ENCODE measurements at places on chromosomes 5 and 9.

DNA sequence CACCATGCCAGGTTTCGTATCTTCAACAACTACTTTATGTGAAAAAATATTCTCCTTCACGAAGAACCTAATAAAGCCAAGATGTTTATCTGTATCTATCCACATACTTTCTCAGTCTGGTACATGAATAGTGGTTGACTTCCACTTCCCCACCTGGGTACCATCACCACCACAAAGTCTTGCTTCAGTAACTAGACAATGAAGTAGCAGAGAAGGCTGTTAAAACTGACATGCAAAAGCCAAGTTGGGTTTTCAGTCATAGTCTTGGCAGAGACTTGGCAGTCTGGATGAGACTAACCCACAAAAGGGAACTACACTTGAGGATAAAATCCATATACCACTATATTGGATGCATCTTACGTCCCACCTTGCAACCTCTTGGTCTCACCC is 5.0 kb downstream of the P4HA2 start:
- peaks cover 8% of the 10 kb centered on the region for H3K4me1 ChIP-seq
- no peak for DNase-seq
- no peak overlapping the region for H3K4me3 ChIP-seq
- no peak overlapping the region for H3K27ac ChIP-seq
- H3K27me3 ChIP-seq, result no peaks in the 10 kb centered on the region

GRCh38 chr5:115246361-115246991 is 16.2 kb downstream of the PGGT1B start:
- peaks cover 3% of the 10 kb centered on the region for H3K36me3 ChIP-seq
- H3K4me1 ChIP-seq, result no peaks in the 10 kb centered on the region
- H3K27me3 ChIP-seq, result no peaks in the 10 kb centered on the region
- H3K4me3 ChIP-seq, result no peak overlapping the region
- no peak for DNase-seq

DNA sequence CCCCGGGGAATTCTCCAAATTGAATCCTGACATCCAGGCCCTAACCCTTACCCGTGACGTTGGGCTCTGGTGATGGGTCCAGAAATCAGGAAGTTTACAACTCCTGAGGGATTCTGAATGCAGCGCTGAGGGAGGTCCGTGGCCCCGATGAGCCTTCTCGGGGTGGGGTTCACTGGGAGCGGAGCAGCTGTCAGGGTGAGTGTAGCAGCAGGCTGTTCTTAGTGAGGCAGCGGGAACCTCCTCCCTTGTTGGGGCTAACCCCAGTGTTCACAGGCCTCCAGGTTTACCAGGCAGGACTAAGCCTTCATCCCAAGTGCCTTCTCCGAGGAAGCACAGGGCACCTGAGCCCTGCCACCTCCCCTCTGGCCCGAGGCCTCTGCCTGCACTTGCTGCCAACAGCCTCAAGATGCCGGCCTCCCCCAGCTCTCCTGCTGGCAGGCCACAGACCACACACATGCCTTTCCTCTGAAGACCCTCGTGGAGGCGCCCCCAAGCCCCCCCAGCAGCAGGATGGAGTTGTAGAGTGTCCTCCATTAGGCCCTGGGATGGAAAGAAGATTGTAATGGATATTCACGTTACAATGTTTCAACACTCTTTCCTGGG is 7.3 kb upstream of the ADAMTS16 start:
- no peaks in the 10 kb centered on the region for H3K4me1 ChIP-seq
- no peak overlapping the region for H3K4me3 ChIP-seq
- no peak overlapping the region for H3K27ac ChIP-seq
- DNase-seq, result no peak

DNA sequence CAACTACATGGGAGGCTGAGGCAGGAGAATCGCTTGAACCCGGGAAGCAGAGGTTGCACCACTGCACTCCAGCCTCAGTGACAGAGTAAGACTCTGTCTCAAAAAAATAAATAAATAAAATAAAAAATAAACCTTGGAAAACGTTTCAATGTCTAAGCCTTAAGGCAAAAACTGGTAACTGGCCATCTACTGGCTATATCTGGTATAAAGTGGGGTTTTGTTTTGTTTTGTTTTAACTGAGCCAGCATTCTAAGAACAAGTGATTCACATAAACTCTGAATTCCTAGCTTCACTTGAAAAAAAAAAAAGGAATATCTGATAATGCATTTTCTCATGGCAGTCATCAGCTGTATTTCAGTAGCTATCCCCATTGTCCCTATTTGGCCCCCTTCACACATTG is 126.1 kb upstream of the EFNA5 start:
- no peaks in the 10 kb centered on the region for H3K36me3 ChIP-seq
- no peak overlapping the region for H3K27ac ChIP-seq
- no peaks in the 10 kb centered on the region for H3K27me3 ChIP-seq
- no peak overlapping the region for H3K4me3 ChIP-seq
- H3K4me1 ChIP-seq, result no peaks in the 10 kb centered on the region

GRCh38 chr9:17600962-17601593 is 22.2 kb downstream of the SH3GL2 start:
- H3K27me3 ChIP-seq, result no peaks in the 10 kb centered on the region
- no peak for DNase-seq
- no peaks in the 10 kb centered on the region for H3K36me3 ChIP-seq
- H3K4me1 ChIP-seq, result no peaks in the 10 kb centered on the region
- H3K27ac ChIP-seq, result no peak overlapping the region

- H3K4me1 ChIP-seq, result no peaks in the 10 kb centered on the region
- H3K27ac ChIP-seq, result no peak overlapping the region
- H3K27me3 ChIP-seq, result no peaks in the 10 kb centered on the region
- H3K4me3 ChIP-seq, result no peak overlapping the region
- DNase-seq, result no peak
- no peaks in the 10 kb centered on the region for H3K36me3 ChIP-seq
Measured at GRCh38 chr5:56212130-56212879, 20.8 kb downstream of the ANKRD55 start.

- no peak overlapping the region for H3K4me3 ChIP-seq
- no peak overlapping the region for H3K27ac ChIP-seq
- H3K36me3 ChIP-seq, result no peaks in the 10 kb centered on the region
- no peak for DNase-seq
Measured at GRCh38 chr5:95709967-95710650, 21.0 kb upstream of the RHOBTB3 start.

GRCh38 chr5:82992646-82993045 is 84.5 kb downstream of the TMEM167A start:
- H3K36me3 ChIP-seq, result no peaks in the 10 kb centered on the region
- H3K4me1 ChIP-seq, result no peaks in the 10 kb centered on the region
- no peak overlapping the region for H3K27ac ChIP-seq
- H3K4me3 ChIP-seq, result no peak overlapping the region
- no peaks in the 10 kb centered on the region for H3K27me3 ChIP-seq

DNA sequence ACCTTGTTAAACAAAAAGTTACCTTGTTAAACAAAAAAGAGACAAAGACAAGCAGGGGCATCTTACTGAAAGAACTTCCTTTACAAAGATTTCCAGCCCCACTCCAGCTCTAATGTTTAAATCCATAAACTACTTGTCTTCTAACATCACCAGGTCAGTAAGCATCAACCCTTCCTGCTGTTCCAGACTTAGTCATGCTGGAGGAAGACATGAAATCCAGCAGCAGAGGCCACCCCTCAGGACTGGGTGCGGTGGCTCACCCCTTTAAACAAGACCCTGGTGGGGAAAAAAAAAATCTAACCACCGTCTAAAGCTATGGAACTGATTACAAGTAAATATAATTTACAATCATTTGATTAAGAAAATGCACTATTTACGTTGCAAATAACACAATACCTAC is 9.1 kb downstream of the PDCL start:
- H3K4me1 ChIP-seq, result peaks cover 28% of the 10 kb centered on the region
- no peak for DNase-seq
- no peaks in the 10 kb centered on the region for H3K27me3 ChIP-seq

GRCh38 chr9:86352440-86353077 is 1.7 kb downstream of the TUT7 start:
- no peaks in the 10 kb centered on the region for H3K27me3 ChIP-seq
- no peak for DNase-seq
- peaks cover 33% of the 10 kb centered on the region for H3K4me1 ChIP-seq
- peak overlapping the region; percentile 26 for H3K27ac ChIP-seq
- no peaks in the 10 kb centered on the region for H3K36me3 ChIP-seq

DNA sequence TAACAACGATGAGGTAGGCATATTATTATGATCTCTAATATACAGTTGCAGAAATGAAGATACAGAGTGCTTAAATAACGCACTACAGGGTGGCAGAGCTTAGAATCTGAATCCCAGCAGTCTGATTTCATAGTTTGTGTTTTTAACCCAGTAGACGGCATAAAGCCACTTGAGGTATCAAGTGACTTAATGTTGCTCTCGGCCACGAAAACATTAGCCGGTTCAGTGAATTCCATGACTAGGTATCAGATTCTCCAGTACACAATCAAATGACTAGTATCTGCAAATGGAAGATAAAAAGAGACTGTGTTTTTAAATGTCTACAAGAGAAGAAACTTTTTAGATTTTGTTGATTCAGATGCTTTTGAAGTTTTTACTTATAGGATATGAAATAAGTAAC is 24.8 kb downstream of the SMC2 start:
- H3K4me3 ChIP-seq, result no peak overlapping the region
- peaks cover 36% of the 10 kb centered on the region for H3K36me3 ChIP-seq
- no peak for DNase-seq
- H3K27ac ChIP-seq, result no peak overlapping the region

DNA sequence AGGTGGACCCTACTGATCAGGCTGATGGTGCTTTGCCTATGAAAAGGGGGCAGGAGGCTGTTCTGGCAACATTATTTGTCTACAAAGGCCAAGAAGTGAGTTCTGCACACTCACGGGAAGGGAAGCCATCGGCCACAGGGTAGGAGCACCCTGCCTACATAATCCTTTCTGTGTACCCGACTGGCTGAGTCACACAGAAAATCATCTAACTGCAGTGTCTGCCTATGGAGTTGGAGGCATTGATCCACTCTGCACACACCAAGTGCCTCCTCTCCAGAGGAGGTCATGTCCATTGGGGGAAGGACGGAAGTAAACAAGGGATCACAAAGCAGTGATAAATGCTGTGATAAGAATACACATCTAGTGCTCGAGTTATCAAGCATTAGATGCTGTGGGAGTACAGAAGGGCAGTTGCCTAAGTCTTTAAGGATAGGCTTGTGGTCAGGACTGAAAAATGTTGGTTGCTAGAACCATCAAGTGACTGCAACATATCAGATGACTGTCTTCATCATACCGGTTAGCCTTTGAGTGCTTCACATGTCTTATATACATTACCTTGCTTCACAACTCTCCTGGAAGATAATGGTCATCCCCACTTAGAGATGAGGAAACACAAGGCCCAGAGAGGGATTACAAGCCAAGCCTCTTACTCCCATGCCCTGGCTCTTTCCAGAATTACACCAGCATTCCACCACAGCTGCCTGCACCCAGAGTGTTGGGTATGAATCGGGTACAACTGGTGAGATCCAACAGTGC is 1.3 kb upstream of the SLC2A8 start:
- no peak overlapping the region for H3K27ac ChIP-seq
- H3K36me3 ChIP-seq, result no peaks in the 10 kb centered on the region
- H3K4me1 ChIP-seq, result peaks cover 28% of the 10 kb centered on the region
- H3K4me3 ChIP-seq, result no peak overlapping the region
- H3K27me3 ChIP-seq, result peaks cover 78% of the 10 kb centered on the region
- no peak for DNase-seq

DNA sequence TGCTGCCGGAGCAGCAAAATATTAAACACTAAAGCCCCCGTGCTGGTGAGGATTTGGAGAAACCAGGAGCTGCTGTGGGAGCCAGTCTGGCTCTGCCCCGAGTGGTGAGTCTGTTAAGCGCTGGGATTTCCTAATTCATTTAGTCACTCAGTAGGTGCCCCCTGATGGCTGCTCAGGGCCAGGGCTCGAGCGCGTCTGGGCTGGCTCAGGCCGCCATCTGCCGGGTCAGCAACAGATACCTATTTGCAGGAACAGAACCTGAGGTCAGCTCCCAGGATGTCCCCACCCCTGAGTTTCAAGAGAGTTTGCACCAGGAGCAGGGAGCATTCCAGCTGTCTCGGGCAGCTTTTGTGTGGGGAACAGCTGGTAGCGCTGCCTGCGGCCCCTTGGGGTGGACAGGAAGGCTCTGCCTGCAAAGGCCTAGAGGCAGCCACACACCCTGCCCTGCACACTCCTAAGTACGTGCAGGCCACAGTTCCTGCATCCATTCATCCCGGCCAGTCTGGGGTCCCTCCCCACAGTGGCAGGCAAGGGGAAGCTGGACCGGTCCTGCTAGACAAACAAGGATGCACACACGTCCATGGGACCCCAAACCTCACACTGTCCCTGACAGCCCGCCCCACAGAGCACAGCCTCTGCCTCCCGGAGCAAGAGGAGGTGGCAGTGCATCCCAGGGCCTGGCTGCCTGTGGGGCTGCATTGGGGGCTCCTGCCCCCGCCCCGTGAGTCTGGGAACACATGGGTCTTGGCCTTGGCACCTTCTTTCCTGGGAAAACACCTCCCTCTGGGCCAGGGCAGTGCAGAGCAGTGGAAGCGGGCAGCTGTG is 83.7 kb downstream of the ADAMTS2 start:
- no peaks in the 10 kb centered on the region for H3K27me3 ChIP-seq
- no peaks in the 10 kb centered on the region for H3K36me3 ChIP-seq
- H3K4me3 ChIP-seq, result no peak overlapping the region
- no peak for DNase-seq

DNA sequence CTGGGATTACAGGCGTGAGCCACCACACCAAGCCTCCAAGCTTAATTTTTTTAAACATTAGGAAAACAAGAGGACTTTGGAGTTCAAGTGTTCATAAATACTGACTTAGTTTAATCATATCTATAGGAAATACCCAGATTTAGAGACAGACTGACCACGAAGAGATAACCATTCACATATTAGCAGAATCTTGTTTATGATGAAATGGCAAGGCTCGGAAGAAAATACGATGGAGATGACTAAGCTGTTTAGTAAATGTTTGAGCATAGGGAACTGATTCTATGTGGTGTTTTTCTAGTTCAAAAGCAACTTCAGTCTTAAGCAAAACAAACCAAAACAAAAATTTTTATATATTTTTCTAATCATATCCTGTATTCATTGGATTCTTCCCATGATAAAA is 13.5 kb upstream of the TUSC1 start:
- no peak for DNase-seq
- no peak overlapping the region for H3K4me3 ChIP-seq
- no peaks in the 10 kb centered on the region for H3K4me1 ChIP-seq

- H3K4me3 ChIP-seq, result no peak overlapping the region
- H3K36me3 ChIP-seq, result no peaks in the 10 kb centered on the region
- DNase-seq, result no peak
- no peaks in the 10 kb centered on the region for H3K27me3 ChIP-seq
- H3K4me1 ChIP-seq, result peaks cover 40% of the 10 kb centered on the region
- H3K27ac ChIP-seq, result no peak overlapping the region
Measured at GRCh38 chr5:133471699-133472098, 140.6 kb downstream of the FSTL4 start.

DNA sequence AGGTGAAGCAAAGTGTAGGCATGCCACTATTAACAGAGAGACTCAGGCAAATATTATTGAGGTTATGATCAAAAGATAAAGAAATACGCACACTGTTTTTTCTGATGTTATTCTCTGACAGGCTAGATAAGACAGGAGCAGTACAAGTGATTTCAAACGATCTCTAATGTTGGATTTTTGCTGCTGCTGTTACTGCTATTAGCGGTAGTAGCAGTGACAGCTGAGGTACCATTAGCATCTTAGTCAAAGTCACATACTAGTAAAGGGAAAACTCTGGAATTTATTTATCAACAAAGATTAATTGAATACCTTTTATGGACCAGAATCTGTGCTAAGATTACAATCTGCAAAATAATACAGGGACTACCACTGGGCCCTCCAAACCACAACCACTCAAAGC is 362.4 kb upstream of the CDH6 start:
- no peaks in the 10 kb centered on the region for H3K27me3 ChIP-seq
- H3K4me3 ChIP-seq, result no peak overlapping the region
- H3K27ac ChIP-seq, result no peak overlapping the region
- no peaks in the 10 kb centered on the region for H3K4me1 ChIP-seq
- no peak for DNase-seq

All from CD4-positive, alpha-beta T cell (primary cell).